Left hindlimb (tissue), 1 donor: ENCODE measurements at places on chromosomes 1 and 21.

GRCh38 chr1:72009173-72010093, 272.9 kb downstream of the NEGR1 start:
- DNase-seq = no peak

GRCh38 chr1:109516872-109517271, 7.3 kb upstream of the AMIGO1 start:
- DNase-seq = no peak

- DNase-seq = no peak
These were observed 328.1 kb upstream of the LYPLAL1 start for GRCh38 chr1:218845589-218845988.

- DNase-seq = peak; percentile 72
These were observed 823 bp downstream of the ENAH start for GRCh38 chr1:225651872-225652728.

DNA sequence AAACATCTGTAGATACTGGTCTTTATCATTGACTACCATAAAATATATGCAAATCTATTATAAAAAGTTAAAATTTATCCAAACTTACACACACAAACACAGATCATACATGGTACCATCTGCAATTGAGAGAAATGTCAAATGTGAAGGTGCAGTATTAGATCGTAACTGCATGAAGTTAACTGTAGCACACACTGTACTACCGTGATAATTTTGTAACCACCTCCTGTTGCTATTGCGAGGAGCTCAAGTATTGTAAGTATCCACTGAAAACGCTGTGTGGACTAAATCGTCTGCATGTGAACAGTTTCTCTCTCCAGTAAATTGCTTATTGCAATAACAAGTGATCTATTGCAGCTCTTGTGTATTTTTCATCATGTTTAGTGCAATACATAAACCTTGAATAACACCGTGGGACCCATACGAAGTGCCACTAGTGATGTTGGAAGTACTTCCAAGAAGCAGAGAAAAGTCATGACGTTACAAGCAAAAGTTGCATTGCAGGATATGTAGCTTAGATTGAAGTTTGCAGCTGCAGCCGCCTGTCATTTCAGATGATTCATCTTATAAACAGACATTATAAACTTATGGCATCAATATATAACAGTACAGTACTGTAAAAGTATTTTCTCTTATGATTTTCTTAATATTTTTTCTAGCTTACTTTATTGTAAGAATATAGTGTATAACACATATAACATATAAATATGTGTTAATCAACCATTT, 172.9 kb downstream of the SDCCAG8 start:
- no peak for DNase-seq

- no peak for DNase-seq
These were observed 63.8 kb downstream of the GON4L start for GRCh38 chr1:155793213-155793612.

DNA sequence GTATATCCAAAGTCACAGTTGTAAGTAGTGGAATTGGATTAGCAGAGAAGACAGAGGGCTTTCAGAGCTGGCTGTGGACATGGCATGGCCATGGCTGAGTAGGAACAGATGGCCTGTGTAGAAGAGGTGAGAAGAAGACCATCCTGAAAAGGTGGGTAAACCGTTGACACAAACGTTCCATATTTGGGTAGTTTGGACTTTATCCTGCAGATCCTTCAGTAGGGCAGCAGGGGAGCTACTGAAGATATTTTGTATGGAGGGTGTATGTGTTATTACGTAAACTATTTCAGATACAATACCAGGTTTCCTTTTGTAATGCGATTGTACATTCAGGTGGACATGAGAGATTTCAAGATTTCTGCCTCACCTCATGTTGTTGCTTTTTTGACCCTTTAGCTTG, 1.6 kb downstream of the UTP11 start:
- DNase-seq = no peak

GRCh38 chr1:17521946-17522612, 17.4 kb upstream of the ARHGEF10L start:
- DNase-seq = no peak

DNA sequence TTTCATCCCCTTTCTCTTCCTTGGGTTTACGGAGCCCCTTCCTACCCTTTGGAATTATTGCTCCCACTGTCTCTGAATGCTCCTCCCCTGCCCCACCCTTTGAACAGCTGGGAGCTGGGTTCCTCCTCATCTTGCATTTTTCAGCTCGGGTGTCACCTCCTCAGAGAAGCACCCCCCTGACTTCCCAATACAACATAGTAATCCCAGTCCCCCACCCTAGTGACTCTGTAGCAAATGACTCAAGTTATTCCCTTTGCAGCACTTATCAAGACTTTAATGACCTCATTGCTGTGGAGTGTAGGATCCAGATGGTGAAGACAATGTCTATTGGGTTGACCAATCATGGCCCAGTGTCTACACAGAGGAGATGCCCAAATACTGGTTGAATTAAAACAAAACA, 8.9 kb upstream of the VWA5B1 start:
- no peak for DNase-seq

DNA sequence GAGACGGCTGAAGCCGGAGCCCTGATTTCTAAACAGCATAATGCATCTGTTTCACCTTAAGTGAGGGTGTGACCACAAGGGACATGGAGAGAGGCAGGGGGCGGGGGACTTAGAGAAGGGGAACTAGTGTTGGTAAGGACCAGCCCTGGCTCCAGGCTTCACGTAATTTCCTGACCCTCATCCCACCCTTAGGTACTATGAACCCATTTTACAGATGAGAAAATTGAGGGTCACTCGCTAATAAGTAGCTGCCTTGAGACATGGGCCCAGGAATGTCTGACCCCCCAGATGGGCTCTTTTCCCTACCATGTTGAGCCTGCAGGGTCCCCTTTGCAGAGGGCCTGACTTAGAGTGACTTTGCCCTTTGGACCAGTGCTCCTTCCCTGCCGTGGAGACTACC, 4.7 kb downstream of the EPHA8 start:
- DNase-seq = no peak

DNA sequence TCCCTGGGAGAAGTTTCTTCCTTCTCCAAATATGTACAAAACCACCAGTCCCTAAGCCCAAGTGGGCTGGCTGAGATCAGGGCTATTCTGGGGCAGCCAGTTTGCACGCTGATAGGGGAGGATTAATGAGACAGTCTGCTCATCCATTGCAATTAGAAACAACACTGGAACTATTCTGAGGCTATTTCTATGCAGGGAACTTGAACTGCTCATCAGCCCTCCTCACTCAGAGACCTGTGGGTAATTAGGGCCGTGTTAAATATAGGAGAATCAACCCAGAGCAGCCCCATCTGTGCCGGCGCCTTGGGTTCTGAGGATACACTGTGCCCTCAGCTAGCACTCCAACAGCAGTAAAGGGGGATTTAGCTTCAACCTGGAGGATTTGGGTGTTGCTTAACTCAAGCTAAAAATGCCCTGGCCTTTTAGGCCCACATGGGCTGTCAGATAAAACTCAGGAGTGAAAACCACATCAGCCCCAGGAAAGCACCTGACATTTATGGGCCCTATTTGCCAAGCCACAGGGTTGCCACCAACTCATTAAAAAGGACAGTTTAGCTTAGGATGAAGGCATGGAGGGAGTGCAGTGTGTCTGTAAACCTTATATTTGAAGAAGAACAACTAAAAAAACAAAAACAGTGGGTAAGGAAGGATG, 53.9 kb downstream of the DUSP10 start:
- no peak for DNase-seq

DNA sequence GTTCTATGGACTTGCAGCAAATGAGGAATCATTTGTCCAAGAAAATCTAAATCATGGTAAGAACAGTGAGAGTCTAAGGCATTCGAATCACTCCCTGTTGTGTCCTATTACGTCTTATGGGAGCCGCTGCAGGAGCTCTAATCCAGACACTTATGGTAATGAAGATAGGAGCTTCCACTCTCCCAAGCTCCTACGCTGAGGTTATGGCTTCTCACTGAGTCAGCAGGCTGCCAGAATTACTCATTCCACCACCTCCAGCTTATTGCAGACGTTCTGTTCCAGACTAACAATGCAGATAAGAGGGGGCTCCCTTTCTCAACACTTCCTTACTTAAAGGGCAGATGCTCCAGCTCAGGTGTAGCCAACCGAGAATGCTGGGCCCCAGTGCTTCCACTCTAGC, 212.6 kb downstream of the GREM2 start:
- DNase-seq = no peak

DNA sequence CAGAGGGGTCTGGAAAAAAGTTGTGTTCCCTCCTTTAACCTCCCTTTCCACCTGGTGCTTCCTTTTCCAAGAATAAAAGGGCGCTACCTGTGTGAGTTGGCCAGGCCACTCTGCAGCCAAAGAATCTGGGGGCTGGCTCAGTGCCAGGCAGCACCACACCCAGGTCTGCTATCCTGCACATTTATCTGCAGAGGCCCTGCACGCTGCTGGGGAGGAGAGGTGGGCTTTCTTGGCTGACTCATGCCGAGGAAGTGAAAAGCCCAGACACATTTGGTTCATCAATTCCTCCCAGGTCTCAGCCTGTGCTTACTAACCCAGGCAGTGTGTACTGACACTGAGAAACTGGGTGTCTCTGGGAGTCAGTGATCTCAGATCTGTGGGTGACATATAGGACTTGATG, 79.8 kb upstream of the F3 start:
- DNase-seq = no peak

DNA sequence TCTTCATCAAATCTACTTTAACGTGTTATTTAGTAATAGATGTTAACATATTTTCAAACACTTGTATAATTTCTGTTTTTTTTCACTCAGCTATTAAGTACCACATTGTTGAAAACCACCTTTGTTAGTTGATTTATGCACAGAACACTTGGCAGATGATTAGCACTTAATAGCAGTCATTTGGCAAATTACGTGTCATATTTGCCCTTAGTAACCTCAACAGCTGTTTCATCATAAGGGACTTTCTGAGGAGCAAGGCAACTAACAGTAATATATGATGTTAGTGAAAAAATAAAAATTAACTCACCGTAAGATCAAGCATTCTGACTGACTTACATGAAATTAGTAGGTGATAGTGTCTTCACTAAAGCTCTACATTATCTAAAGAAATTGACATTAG, 186.4 kb downstream of the HMCN1 start:
- no peak for DNase-seq

- DNase-seq = no peak
These were observed 16.8 kb upstream of the CNTN2 start for GRCh38 chr1:205026181-205026580.

GRCh38 chr1:178025613-178026356, 55.9 kb upstream of the SEC16B start:
- no peak for DNase-seq

DNA sequence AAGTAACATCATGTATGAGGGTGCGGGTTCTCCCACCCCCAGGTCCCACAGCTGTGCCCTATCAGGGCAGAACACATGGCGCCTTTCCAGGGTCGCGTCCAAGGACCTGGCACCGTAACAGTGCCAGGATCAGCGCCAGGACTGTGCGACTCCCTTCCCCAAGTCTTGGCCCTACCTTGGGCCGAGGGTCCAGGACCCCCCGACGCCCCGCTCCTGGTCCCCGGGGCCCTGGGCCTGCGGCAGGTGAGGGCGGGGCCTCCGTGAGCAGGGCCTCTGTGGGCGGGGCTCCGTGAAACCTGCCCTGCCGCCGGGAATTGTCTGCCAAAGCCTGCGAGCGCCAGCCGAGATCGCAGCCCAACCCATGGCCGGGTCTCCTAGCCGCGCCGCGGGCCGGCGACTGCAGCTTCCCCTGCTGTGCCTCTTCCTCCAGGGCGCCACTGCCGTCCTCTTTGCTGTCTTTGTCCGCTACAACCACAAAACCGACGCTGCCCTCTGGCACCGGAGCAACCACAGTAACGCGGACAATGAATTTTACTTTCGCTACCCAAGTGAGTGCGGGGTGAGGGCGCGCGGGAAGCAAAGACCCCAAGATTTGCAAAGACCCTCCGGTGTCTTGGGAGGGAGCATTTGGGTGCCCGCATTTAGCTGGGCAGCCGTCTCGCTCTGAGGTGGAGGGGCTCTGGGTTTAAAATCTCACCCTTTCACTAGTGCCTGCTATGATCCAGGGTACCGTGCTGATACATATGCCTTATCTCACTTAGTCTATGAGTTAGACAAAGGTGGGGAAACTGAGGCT, at the start of gene RHBG:
RHBG (plus strand) TSS at position 323 of the 796 bp plus-strand sequence; CDS start at position 362, 39 bp downstream.
- no peak for DNase-seq

DNA sequence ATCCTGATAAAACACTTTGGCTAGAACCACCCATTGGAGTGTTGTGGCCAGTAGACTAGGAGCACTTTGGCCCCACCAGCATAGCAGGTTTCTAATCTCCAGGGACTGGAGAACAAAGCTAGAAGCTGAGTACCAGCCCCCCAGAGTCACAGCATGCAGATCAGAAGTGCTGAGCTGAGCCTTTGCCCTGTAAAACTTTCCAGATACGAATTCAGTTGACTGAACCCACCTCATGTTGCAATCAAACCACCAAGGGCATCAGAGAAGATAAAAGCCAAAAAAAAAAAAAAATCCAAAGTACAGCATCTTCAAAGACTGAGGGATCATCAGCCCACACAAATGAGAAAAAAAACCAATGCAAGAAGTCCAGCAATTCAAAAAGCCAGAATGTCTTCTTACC, 8.7 kb upstream of the CD53 start:
- no peak for DNase-seq

- no peak for DNase-seq
These were observed 55.4 kb downstream of the RPAP2 start for GRCh38 chr1:92354259-92354658.

GRCh38 chr1:154493276-154493675, 8.7 kb upstream of the TDRD10 start:
- peak; percentile 49 for DNase-seq

DNA sequence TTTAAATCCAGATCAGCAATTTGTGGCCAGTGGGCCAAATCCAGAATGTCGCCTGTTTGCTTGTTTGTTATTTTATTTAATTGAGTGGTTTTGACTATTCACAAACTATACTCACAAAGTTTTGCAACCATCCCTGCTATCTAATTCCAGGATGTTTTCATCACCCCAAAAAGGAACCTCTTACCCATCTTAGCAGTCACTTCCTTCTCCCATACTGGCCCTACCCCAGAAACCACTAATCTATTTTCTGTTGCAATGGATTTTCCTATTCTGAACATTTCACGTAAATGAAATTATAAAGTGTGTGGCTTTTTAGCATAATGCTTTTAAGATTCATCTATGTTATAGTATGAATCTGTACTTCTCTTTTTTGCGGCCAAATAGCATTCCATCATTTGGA, 41.3 kb downstream of the WDTC1 start:
- no peak for DNase-seq

GRCh38 chr1:187816646-187817045, 987.9 kb downstream of the PLA2G4A start:
- no peak for DNase-seq

GRCh38 chr1:147109762-147110161, 62.5 kb downstream of the PRKAB2 start:
- no peak for DNase-seq

GRCh38 chr1:151175041-151175741, 590 bp downstream of the TMOD4 start:
- peak; percentile 73 for DNase-seq
